Calu3 (cell line): ENCODE measurements at places on chromosomes 6 and 20. TPM values are rescaled to one million over a fixed set of nuclear protein-coding genes. Genes with fewer than 3 reads are reported as not detected.

The SRMS gene
- not detected in 2 replicates for total RNA-seq

The DYNLT2 gene
- total RNA-seq, result 2.7 and 3.4 TPM in 2 replicates

The ARMH2 gene
- total RNA-seq, result not detected in 2 replicates

The CCDC170 gene
- total RNA-seq, result 0.26 TPM in 1 of 2 replicates, not detected in the other

The CTCFL gene
- total RNA-seq, result not detected in 2 replicates

- no peak for DNase-seq
- H3K27ac ChIP-seq, result no peak overlapping the region
- peaks cover 21% of the 10 kb centered on the region for H3K27me3 ChIP-seq
Measured at GRCh38 chr6:109491207-109491938, 8.4 kb upstream of the ZBTB24 start.

- peaks cover 15% of the 10 kb centered on the region for H3K36me3 ChIP-seq
- no peak for DNase-seq
- H3K4me3 ChIP-seq, result no peak overlapping the region
- H3K27ac ChIP-seq, result no peak overlapping the region
Measured at GRCh38 chr20:5003626-5004025, 2.3 kb upstream of the SLC23A2 start.

DNA sequence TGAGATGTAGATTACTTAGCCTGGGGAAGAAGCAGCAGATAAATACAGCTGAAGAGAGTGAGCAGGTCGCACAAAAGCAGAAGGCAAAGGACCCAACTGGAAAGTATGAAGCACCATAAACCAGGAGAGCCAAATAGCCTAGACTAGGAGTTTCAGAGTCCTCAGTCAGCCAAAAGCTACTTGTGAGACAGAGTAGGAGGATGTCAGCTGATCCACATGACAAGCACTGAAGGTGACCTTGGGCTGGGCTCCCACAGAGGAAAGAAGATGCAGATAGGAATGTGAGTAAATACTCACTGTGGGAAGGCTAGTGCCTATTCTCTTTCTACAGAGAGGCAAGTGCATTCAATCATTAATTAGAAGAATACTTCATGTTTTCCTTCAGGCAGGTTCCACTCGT, 274.0 kb upstream of the POU3F2 start:
- H3K27ac ChIP-seq, result no peak overlapping the region
- no peak overlapping the region for H3K4me3 ChIP-seq
- no peaks in the 10 kb centered on the region for H3K4me1 ChIP-seq
- peaks cover 24% of the 10 kb centered on the region for H3K27me3 ChIP-seq
- no peak for DNase-seq
- no peaks in the 10 kb centered on the region for H3K36me3 ChIP-seq

DNA sequence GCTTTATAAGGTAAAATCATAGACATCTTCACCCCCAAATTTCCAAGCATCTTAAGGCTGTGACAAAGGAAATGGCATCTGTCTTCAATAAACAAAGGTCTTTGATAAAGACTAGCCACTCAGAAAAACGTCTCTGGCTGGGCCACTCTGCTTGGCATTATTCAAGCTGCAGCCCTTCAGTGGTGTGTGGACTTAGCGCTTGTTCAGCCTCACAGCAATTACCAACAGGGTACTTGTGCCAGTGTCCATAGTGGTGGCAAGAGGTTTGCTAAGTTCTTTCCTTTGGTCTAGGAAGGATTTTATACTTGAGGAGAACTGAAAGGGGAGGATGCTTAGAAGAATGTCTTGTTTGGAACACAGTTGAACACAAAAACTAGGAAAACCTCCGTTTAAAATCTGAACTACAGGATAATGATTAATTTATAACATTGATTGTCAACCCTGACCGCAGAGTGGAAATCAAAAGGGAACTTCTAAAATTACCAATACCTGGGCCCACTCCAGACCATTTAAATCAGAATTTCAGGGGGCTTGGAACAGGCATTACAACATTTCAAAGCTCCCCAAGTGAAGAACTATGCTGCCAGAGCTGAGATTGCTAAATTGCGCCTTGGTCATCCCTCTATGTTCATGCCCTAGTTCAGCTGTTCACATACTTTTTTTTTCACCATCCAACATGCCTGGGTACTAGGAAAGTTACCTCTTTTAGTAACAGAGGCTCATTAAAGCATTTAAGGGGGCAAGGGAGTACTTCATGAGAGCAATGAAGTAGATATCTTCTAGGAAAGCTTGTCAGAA, 378.5 kb downstream of the FRK start:
- H3K36me3 ChIP-seq, result no peaks in the 10 kb centered on the region
- H3K27me3 ChIP-seq, result no peaks in the 10 kb centered on the region
- H3K4me1 ChIP-seq, result no peaks in the 10 kb centered on the region
- no peak overlapping the region for H3K4me3 ChIP-seq
- no peak overlapping the region for H3K27ac ChIP-seq
- no peak for DNase-seq

- H3K27me3 ChIP-seq, result no peaks in the 10 kb centered on the region
- no peak for DNase-seq
- H3K4me1 ChIP-seq, result peaks cover 24% of the 10 kb centered on the region
- no peak overlapping the region for H3K4me3 ChIP-seq
Measured at GRCh38 chr6:134379599-134379998, 61.7 kb upstream of the SGK1 start.

DNA sequence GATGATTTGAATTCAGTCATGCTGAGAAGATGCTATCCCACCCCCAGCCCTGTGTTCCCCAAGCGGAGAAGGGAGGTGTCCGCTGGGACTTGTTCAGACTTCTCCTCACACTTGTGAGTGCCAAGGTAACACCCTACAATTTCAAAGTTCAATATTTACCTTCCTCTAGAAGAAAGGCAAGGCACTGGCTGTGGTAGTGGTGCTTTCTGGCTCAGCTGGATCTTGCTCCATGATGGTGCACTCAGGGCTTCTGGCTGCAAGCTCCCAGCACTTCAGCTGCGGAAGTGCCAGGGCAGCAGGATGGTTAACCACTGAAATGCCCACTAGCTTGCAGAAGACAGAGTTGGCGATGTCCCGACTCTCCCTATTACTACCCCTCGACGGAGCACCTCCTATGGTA, 135.4 kb downstream of the MTFR2 start:
- no peaks in the 10 kb centered on the region for H3K36me3 ChIP-seq
- H3K27me3 ChIP-seq, result no peaks in the 10 kb centered on the region
- no peak overlapping the region for H3K27ac ChIP-seq
- DNase-seq, result no peak
